ENCODE measurements at places on chromosomes 11 and 22. TPM values are rescaled to one million over a fixed set of nuclear protein-coding genes. Genes with fewer than 3 reads are reported as not detected.
A peak's percentile ranks its signal among the peaks of the same experiment; 100 is the strongest.

GRCh38 chr11:33147559-33147958 lies 13.7 kb downstream of the CSTF3 start:
- DNase-seq, result no peak

DNA sequence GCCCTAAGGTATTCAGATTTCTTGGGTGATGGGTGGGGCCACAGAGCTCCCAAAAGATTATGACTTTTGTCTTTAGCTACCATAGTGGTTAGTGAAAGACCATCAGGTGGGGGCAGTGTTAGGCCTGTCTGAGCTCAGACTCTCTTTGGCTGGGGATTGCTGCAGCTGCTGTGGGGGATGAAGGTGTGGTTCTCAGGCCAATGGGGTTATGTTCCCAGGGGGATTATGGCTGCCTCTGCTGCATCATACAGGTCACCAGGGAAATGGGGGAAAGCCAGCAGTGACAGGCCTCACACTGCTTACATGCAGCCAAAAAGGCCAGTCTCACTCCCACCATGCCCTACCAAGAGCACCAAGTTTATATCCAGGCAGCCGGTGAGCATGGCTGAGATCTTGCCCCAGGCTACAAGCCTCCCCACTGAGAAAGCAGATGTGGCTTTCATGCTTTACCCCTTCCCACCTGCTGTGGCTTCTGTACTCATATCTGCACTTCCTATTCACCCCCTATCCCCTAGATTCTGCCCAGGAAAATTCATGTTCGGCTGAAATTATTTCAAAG lies 24.8 kb downstream of the CNTF start:
- no peak for DNase-seq

GRCh38 chr11:111765320-111765983 lies 737 bp downstream of the PPP2R1B start:
- DNase-seq, result no peak

- no peak for DNase-seq
Measured at GRCh38 chr11:113578033-113578380, 102.8 kb upstream of the DRD2 start.

DNA sequence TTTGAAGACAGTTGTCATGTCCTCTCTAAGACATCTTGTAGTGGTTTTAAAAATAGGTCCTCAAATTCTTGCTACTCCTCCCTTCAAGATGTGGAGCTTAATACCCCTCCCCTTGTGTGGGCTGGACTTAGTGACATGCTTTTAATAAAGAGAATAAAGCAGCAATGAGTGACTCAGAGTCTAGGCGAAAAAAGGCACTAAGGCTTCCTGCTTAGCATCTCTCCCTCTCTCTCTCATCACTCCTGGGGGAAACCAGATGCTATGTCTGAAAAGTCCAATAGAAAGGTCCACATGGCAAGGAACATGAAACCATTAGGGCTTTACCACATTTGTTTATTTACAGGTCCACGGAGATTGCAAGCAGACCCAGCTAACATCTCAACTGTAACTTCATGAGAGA lies 11.7 kb downstream of the SERGEF start:
- DNase-seq, result no peak

- peak; percentile 52 for DNase-seq
Measured at GRCh38 chr11:66847461-66848232, 4.4 kb downstream of the RCE1 start.

GRCh38 chr22:23533328-23533762 lies 46.7 kb downstream of the IGLL1 start:
- DNase-seq, result peak; percentile 55

- peak; percentile 48 for DNase-seq
Measured at GRCh38 chr11:20353829-20354434, 9.6 kb upstream of the HTATIP2 start.

DNA sequence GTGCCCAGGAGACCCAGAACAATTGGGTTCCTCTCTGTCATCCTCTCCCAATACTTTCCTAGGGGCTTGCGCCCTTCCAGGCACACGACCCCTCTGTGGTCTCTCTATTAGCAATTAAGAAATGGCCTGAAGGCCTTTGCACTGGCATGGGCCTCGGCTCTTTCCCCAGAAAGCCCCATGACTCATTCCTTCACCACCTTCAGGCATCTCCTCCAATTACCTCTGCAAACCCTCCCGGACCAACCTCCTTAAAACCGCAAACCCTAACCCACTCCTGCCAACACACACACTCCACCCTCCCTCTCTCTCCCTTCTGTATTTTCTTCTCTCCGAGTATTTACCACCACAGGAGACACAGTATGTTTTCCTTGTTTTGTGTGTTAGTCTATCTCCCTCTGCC lies 36.7 kb downstream of the LARGE1 start:
- no peak for DNase-seq

- DNase-seq, result no peak
Measured at GRCh38 chr11:131609921-131610320, 239.5 kb downstream of the NTM start.

GRCh38 chr22:48713272-48714205 lies 1114.1 kb downstream of the BRD1 start:
- no peak for DNase-seq

GRCh38 chr22:37472418-37473006 lies 13.7 kb downstream of the MFNG start:
- DNase-seq, result peak; percentile 45

DNA sequence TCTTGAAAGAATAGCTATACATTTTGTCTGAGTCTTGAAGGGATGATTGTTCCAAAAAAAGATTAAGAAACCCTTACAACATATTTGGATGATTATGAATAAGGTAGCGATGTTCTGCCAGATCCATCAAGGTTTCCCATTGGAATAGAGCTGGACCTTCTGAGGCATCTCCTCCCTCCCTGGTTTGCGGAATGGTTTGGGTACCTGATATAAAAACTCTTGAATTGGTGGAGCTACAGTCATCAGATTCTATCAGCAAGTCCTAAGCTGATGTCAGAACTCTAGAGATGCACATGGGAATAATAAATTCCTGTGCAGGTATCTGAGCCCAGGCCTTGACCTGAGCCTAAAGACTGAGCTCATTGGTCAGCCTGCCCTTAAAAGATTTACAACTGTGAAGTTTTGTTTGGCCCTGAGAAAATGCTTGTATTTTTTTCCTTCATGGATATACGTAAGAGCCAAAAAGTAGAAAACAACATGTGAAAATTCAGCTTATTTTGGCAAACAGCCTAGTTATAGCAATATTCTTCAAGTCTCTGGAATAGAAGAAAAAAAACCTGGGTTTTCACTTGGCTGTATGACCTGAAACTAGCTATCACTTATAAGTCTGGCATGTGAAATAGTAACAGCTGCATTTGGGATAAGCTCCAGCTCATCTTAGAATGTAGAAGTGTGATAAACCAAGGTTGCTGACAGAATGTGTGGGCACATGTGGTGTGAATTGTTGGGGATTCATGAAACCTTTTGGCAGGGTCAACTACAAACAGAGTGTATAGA lies 265.7 kb upstream of the CTSC start:
- DNase-seq, result no peak

- DNase-seq, result no peak
Measured at GRCh38 chr11:62125881-62126280, 2.1 kb downstream of the INCENP start.

GRCh38 chr11:62508336-62509058 lies 38.1 kb downstream of the AHNAK start:
- peak; percentile 60 for DNase-seq

DNA sequence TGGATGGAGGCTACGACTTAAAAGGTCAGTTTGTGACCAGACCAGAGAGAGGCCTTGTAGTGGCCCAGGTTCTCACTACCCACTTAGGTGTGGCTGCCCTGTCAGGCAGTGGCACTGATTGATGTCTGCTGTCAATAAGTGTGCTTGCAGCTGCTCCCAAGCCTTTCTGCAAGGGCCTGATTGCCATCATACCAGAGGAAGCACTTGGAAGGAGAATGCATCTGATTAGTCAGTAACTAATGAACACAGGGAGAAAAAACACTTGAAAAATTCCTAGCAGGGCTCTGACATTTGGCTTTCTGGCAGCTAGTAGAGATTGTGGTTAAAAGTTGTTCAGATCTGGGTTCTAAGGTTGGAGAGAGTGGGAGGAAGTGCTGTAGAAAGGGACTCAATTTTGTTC lies 107.5 kb downstream of the NAV2 start:
- no peak for DNase-seq

DNA sequence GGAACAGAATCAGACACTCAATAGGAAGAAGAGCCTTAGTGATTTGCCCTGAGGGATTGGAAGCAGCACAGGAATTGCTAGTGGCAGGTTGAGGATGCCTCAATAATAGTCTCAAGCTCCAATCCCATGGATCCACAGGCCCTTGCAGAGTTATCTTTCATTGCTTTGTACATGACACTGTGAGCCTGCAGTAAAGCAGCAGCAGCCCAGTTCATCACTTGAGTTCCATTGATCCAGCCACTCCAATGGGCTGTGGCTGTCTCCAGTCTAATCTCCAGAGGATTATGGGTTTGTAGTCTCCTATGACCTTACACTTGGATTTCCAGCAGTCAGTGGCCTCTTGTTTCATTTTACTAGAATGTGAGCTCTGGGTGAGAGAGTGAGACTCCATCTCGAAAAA lies 45.4 kb downstream of the AAMDC start:
- no peak for DNase-seq

- DNase-seq, result no peak
Measured at GRCh38 chr11:76702336-76703128, 32.0 kb upstream of the LRRC32 start.

DNA sequence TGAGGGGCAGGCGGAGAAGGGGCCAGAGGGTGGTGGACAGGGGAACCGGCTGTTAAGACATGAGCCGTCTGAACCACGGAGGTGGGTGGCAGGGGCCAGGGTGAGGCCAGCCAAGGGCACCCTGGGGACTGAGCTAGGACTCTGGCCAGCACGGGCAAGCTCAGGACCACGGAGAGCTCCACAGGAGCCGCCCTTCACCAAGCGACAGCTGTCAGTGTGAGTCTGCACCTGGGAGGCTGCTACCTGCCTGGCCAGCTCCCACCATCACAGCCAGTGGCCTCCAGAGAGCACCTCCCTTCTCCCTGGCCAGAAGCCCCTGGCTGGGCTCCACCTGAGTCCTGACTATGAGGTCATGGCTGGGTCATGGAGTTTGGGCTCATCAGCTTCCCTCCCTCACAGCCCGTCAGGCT lies 21.6 kb downstream of the MGAT3 start:
- DNase-seq, result no peak

- no peak for DNase-seq
Measured at GRCh38 chr22:32355760-32356159, 1.9 kb upstream of the RFPL3 start.

The ASCL3 gene
- not detected for total RNA-seq

The TIMP3 gene
- total RNA-seq, result 484 TPM

The SGSM1 gene
- total RNA-seq, result 4.5 TPM

The LRRN4CL gene
- total RNA-seq, result 13.6 TPM

The CBLIF gene
- not detected for total RNA-seq

The PTDSS2 gene
- total RNA-seq, result 41.4 TPM

The RAB3IL1 gene
- 22.4 TPM for total RNA-seq

The LAYN gene
- total RNA-seq, result 2.2 TPM

The SPA17 gene
- 4.4 TPM for total RNA-seq

The RFPL1 gene
- total RNA-seq, result not detected

The KRTAP5-2 gene
- not detected for total RNA-seq

The SYT9 gene
- total RNA-seq, result 5.1 TPM

Measured in adrenal gland (tissue), 19 donors.